Fibroblast of the aortic adventitia (primary cell): ENCODE measurements at places on chromosomes 7 and 10. TPM values are rescaled to one million over a fixed set of nuclear protein-coding genes. Genes with fewer than 3 reads are reported as not detected.

- DNase-seq: peak; percentile 86
Observed at GRCh38 chr10:125878957-125879835, 1.9 kb downstream of the DHX32 start.

MSMB gene
- not detected in 2 replicates for total RNA-seq

MMP21 gene
- total RNA-seq: 0.09 TPM in 1 of 2 replicates, not detected in the other

KLF14 gene
- 0.09 TPM in 1 of 2 replicates, not detected in the other for total RNA-seq

GRCh38 chr10:69360485-69361302 is 56.0 kb downstream of the TACR2 start:
- peak; percentile 93 for DNase-seq

GRCh38 chr7:87712571-87712970 is 84.4 kb downstream of the RUNDC3B start:
- no peak for DNase-seq
